ENCODE measurements at places on chromosomes 2 and 18.

- DNase-seq = no peak
These were observed 158.9 kb downstream of the PRPF40A start for GRCh38 chr2:152558158-152558984.

DNA sequence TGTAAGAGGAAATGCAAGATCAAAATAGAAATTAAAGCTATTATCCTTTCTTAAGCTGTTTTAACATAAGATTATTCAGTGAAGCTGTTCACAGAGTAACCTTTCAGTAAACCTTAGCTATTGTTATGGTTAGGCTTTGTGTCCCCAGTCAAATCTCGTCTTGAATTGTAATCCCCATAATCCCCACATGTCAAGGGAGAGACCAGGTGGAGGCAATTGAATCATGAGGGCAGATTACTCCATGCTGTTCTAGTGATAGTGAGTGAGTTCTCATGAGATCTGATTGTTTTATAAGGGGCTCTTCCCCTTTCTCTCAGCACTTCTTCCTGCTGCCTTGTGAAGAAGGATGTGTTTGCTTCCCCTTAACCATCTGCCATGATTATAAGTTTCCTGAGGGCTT, 424.4 kb downstream of the DSEL start:
- DNase-seq = no peak

DNA sequence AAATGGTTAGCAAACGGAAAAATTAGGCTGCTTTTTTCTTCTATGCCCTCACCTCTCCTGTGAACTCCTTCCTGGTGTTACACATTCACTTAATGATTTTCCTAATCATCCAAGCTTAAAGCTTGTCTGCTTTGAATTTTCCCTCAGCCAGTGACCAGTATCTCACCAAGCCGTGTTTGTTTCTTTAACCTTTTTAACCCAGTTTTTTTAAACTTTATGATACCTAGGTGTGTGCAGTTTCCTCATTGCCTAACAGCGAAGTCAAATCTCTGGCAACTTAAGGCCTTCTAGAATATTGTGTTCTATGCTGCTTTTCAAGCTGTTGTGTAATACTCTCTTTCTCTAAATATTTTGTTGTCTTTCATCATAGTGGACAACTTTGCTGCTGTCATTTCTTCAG, 113.0 kb downstream of the PIK3C3 start:
- no peak for DNase-seq

- no peak for DNase-seq
These were observed 18.4 kb upstream of the B3GNT2 start for GRCh38 chr2:62177392-62178049.
